ENCODE measurements at places on chromosomes 4 and X. TPM values are rescaled to one million over a fixed set of nuclear protein-coding genes. Genes with fewer than 3 reads are reported as not detected.

- no peak for DNase-seq
These were observed 22.3 kb upstream of the FGFR3 start for GRCh38 chr4:1770791-1771231.

DNA sequence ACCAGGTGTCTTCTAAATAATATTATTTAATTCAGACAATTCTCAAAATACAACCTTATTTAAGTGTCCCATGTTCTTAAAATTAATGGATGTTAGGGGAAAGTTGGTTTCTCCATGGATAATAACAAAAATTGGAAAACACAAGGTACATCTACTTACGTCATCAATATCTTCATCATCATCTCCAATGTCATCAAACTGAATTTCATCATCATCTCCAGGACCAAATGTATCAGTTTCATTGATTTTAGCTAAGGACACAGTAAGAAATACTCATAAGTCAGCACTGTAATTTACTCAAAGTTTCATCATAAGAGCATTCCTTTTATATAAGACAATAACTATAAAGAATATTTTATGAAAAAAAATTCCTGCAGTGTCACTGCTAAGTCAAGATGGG lies 11.3 kb downstream of the EIF1AX start:
- no peak for DNase-seq

DNA sequence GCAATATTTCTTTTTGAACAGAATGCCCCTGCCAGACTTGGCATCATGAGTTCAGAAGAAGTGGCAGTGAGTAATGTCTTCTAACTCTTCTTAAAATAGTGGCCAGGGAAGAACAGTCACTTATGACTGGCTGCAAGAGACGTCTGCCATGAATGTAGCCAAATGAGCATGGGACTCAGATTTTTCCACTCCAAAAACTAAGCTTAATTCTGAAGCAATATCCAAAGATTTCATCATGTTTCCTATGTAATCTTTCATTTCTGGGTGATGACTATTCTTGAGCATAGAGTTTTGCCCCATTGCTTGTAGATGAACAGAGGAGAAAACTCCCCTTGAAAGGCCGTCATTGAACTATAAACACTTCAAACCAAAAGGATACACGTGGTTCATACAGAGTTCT lies 11.8 kb downstream of the AMBN start:
- DNase-seq: no peak

DNA sequence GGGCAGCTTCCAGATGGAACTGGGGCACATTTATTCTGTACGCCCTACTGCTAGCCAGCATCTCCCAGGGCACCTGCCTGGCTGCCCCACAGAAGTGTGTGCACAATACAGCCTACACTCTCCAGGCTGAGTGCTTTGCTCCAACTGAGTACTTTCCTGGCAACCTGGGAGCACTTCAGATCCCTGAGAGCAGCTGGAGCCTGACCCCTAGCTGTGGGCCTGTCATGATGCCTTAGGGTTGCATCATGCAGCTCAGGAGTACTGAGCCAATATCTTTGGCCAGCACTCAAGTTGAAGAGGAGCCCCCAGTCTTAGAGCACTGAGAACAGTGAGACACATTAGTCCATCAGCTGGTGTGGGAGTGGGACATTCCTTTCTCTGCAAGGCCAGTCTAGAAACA lies 321.9 kb downstream of the CFAP47 start:
- no peak for DNase-seq

DNA sequence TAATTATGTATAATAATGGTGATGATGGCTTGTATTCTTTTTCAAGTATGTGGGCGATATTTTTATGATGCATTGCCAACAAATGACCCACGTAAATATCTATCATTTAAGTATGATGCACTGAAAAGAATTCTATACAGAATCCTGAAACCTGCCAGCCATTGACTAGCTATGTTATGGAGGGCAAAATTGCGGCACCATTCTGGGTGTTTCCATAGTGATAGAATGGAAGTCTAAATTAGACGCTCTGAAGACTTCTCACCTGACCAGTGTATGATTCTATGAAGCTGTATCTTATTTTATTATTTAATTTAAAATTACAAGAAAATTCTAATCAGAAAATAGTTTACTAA lies 677 bp upstream of the CENPC start:
- DNase-seq: no peak

- no peak for DNase-seq
These were observed 243.3 kb downstream of the LDB2 start for GRCh38 chr4:16655111-16655510.

DNA sequence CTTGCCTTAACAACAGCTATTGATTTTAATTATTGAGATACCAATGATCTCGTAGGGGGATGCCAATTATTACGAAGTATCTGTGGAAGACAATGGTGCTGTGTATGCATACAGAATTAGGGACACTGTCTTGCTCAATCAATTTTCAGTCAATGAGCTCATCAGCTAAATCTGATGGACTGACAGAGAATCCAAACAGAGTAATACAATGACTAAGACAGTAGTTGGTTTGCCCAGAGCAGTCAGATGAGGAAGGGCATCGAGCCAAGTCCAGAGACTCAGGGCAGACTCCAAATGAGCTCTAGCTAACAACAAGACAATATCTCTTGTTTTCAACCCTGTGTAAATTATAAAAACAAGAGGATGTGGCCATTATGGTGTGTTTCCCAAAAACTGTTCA lies 14.7 kb upstream of the GSX2 start:
- peak; percentile 60 for DNase-seq

DNA sequence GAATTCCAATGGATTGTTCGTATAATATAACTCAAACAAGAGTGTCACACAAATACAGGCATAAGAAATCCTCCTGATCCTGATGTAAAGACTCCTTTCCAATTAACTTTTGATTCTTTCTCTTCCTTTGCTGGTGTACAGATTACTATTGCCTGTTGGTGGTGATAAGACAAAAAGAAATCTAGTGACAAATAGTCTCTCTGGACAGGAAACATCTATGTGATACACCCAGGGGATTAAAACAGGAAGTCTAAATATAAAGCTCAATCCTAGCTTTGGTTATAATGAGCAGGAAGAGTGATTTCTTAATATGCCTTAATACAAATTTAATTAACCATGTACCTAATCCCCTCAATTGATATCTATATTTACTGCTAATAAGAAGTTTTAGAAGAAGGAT lies 45.1 kb downstream of the ARHGEF6 start:
- DNase-seq: no peak

Gene NSG1
- total RNA-seq: 10.1 TPM

Gene PIGA
- total RNA-seq: 2.9 TPM

Gene MAP7D2
- 0.60 TPM for total RNA-seq

Data from left cardiac atrium (tissue), 4 donors.